ENCODE measurements at places on chromosomes 3 and 15.

- no peak for DNase-seq
Measured at GRCh38 chr15:62533687-62534086, 368.6 kb upstream of the C2CD4B start.

DNA sequence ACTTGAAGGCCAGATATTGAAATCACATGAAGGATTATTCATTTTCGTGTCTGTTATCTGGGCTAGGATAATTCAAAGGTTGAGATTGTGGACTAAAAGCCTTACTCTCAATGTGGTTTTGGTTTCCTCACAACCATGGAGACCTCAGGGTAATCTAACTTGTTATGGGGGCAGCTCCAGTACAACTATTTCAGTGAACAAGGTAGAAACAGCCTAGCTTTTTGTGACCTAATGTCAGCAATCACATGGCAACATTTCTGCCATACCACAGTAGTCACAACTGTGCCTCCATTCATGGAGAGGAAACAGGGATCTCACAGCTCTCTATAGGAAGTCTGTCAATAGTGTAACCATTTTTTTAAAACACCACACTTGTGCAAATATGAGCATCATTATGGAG, 62.4 kb upstream of the RARB start:
- no peak for DNase-seq

GRCh38 chr15:68307131-68307928, 29.8 kb downstream of the FEM1B start:
- DNase-seq = no peak

- DNase-seq = no peak
Measured at GRCh38 chr15:93986400-93986984, 244.9 kb upstream of the MCTP2 start.

GRCh38 chr3:108946292-108947285, 7.1 kb downstream of the GUCA1C start:
- DNase-seq = no peak

- DNase-seq = no peak
Measured at GRCh38 chr3:63331520-63331919, 53.4 kb downstream of the SYNPR start.

DNA sequence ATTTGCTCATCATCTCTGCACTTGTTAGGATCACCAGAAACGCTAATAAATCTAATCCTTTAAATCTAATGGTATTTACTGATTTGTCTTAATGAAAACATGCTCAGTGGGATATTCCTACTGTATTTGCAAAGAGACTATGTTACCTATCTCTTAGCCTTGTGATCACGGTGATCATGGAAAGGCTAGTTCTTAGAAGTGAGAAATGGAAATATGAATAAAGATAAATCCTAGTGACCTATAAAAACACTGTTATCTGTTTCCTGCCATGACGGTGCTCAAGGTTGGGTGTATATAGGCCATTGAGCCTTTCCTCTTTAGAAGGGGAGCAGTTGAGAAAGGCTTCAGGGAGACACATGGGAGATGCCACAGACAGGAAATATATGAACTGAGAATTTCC, 116.3 kb downstream of the THRB start:
- DNase-seq = no peak

DNA sequence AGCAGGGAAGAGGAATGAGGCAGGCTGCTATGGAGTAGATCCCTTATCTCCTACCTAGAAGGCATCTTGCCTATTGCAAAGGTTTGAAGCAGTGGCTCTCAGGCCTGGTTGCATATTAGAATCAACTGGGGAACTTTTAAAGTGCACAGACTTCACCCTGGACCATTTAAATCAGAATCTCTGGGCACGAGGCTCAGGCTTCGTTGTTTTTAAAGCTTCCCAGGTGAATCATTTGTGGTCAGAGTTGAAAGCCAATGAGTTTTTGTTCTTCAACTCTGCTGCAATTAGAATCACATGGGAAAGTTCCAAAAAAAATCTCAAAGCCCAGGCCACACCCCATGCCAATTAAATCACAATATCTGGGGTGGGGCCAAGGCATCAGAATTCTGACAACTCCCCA, 773.1 kb downstream of the AGBL1 start:
- DNase-seq = no peak
